Keratinocyte (primary cell): ENCODE measurements at places on chromosomes 12 and 14.

GRCh38 chr12:47039079-47039478 lies 40.3 kb upstream of the PCED1B start:
- no peak overlapping the region for H3K4me3 ChIP-seq
- no peaks in the 10 kb centered on the region for H3K36me3 ChIP-seq
- no peak overlapping the region for H3K27ac ChIP-seq
- H3K4me1 ChIP-seq: peaks cover 7% of the 10 kb centered on the region
- H3K27me3 ChIP-seq: no peaks in the 10 kb centered on the region
- DNase-seq: no peak

DNA sequence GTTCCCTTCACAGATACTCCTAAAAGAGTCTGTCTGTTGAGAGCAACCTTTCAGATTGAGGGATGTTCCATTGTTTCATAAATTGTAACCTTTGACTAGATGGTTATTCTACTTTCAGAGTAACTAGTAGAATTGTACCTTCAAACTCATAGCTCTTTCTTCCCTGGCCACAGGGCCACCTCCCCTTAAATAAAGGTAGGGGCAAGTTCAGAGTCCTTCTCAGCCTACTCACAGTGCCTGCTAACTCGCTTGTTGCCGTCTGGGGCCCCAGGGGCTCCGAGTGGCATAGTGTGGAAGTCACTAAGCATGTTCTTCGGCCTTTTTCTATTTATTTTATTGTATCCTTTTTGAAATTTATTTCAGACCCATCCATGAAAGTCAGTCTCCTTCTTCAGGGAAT lies 250.4 kb downstream of the ALX1 start:
- no peak overlapping the region for H3K27ac ChIP-seq
- H3K4me1 ChIP-seq: no peaks in the 10 kb centered on the region
- H3K36me3 ChIP-seq: no peaks in the 10 kb centered on the region
- H3K27me3 ChIP-seq: no peaks in the 10 kb centered on the region
- no peak overlapping the region for H3K4me3 ChIP-seq
- no peak for DNase-seq

- peaks cover 5% of the 10 kb centered on the region for H3K4me1 ChIP-seq
- H3K4me3 ChIP-seq: no peak overlapping the region
- H3K27me3 ChIP-seq: no peaks in the 10 kb centered on the region
- H3K36me3 ChIP-seq: peaks cover 16% of the 10 kb centered on the region
- no peak overlapping the region for H3K27ac ChIP-seq
- DNase-seq: no peak
Measured at GRCh38 chr12:95304673-95305198, 87.1 kb downstream of the VEZT start.

- no peaks in the 10 kb centered on the region for H3K36me3 ChIP-seq
- DNase-seq: no peak
- H3K27ac ChIP-seq: no peak overlapping the region
- H3K4me1 ChIP-seq: no peaks in the 10 kb centered on the region
- H3K4me3 ChIP-seq: no peak overlapping the region
- no peaks in the 10 kb centered on the region for H3K27me3 ChIP-seq
Measured at GRCh38 chr12:131487388-131488124, 223.3 kb upstream of the SFSWAP start.

DNA sequence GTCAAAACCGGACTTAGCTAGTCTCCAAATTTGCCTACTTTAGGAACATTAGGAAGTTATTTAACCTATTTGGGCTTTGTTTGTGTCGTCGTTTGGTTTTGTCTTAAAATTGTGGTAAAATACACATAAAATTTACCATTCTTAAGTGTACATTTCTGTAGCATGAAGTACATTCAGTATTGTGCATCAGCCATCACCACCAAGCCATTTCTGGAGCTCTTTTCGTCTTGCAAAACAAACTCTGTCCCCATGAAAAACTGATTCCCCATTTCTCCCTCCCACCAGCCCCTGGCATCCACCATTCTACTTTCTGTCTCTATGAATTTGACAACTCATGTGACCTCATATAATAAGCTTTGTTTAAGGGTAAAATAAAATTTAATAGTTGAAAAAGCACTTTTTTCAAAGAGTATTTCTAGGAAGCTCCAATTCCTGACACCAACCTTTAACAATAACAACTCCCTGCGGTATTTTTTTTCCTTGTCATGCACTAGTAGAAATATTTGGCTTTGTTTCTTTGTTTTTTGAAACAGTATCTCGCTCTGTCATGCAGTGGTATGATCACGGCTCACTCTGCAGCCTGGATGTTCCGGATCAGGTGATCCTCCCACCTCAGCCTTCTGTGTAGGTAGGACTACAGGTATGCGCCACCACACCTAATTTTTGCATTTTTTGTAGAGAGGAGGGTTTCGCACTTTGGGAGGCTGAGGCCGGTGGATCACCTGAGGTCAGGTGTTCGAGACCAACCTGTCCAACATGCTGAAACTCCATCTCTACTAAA lies 3.6 kb upstream of the UBC start:
- H3K36me3 ChIP-seq: peaks cover 11% of the 10 kb centered on the region
- H3K4me3 ChIP-seq: peak overlapping the region; percentile 59
- no peak for DNase-seq
- peak overlapping the region; percentile 100 for H3K27ac ChIP-seq
- H3K27me3 ChIP-seq: no peaks in the 10 kb centered on the region

GRCh38 chr14:24312736-24313507 lies 1.6 kb downstream of the LTB4R start:
- no peak overlapping the region for H3K27ac ChIP-seq
- no peaks in the 10 kb centered on the region for H3K27me3 ChIP-seq
- peaks cover 7% of the 10 kb centered on the region for H3K36me3 ChIP-seq
- H3K4me3 ChIP-seq: no peak overlapping the region
- peaks cover 79% of the 10 kb centered on the region for H3K4me1 ChIP-seq

DNA sequence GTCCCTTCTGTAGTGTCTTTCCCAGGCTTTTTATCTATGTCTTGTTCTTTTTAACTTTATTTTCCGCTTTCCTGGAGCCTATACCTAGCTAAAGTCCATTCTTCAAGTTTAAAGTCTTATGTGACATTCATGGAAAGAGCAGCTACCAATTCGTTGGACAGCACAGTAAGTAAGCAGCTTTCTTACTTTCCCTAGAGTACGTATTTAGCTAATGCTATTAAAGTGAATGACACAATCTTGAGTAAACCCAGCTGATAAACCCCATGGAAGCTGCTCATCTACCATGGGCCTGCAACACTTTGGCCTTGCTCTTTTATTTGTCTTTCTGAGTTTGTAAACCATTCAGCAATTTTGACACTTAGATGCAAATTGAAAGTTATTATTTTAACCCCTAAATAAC lies 30.0 kb downstream of the ALX1 start:
- peaks cover 9% of the 10 kb centered on the region for H3K27me3 ChIP-seq
- H3K27ac ChIP-seq: no peak overlapping the region

DNA sequence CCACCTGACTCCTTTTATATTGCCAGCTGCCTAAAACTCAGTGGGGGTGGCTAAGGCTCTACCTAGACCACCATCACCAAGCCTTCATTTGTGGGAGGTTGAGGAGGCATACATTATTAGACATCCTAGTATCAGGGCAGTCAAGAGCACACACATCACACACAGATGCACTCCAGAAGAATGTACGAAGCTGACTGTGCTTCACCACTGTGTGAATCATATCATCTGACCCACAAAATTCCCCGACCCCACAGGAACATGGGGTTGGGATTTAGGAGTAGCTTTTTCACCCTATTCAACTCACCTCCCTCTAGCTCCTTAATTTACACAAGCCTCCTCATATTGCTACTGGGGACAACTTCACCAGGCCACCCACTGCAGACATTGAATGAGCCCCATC lies 64.8 kb upstream of the BDKRB2 start:
- no peak overlapping the region for H3K4me3 ChIP-seq
- DNase-seq: no peak
- H3K36me3 ChIP-seq: no peaks in the 10 kb centered on the region

GRCh38 chr14:80678436-80678835 lies 263.1 kb downstream of the CEP128 start:
- no peaks in the 10 kb centered on the region for H3K4me1 ChIP-seq
- no peak overlapping the region for H3K27ac ChIP-seq
- no peak overlapping the region for H3K4me3 ChIP-seq
- H3K36me3 ChIP-seq: no peaks in the 10 kb centered on the region

- no peaks in the 10 kb centered on the region for H3K4me1 ChIP-seq
- no peaks in the 10 kb centered on the region for H3K27me3 ChIP-seq
- H3K4me3 ChIP-seq: peak overlapping the region; percentile 21
- no peak overlapping the region for H3K27ac ChIP-seq
- H3K36me3 ChIP-seq: peaks cover 44% of the 10 kb centered on the region
Measured at GRCh38 chr12:124786061-124786964, 77.4 kb downstream of the SCARB1 start.

DNA sequence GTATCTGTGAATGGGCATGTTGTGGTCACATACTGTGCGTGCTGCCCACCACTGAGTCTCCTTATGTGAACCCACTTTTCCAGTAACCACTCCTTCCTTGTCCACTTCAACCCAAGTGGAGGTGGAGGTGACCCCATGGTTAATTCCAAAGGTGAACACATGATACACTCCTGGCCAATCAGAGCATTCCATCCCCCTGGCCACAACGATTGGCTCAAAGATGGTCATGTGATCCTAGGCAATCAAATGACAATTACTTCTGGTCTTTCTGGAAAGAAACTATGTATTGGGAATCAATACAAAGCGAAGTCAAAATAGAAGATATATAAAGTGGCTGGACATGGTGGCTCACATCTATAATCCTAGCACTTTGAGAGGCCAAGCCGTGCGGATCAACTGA lies 20.2 kb upstream of the CCDC60 start:
- H3K36me3 ChIP-seq: no peaks in the 10 kb centered on the region
- no peaks in the 10 kb centered on the region for H3K4me1 ChIP-seq
- DNase-seq: no peak
- no peak overlapping the region for H3K4me3 ChIP-seq
- no peak overlapping the region for H3K27ac ChIP-seq

GRCh38 chr12:70418101-70418500 lies 52.0 kb downstream of the KCNMB4 start:
- H3K27ac ChIP-seq: no peak overlapping the region
- no peaks in the 10 kb centered on the region for H3K36me3 ChIP-seq
- no peaks in the 10 kb centered on the region for H3K4me1 ChIP-seq
- no peaks in the 10 kb centered on the region for H3K27me3 ChIP-seq

- no peaks in the 10 kb centered on the region for H3K36me3 ChIP-seq
- no peak overlapping the region for H3K27ac ChIP-seq
- peaks cover 5% of the 10 kb centered on the region for H3K4me1 ChIP-seq
- no peak overlapping the region for H3K4me3 ChIP-seq
- DNase-seq: no peak
- H3K27me3 ChIP-seq: no peaks in the 10 kb centered on the region
Measured at GRCh38 chr12:7026854-7027253, 8.6 kb upstream of the LPCAT3 start.

- DNase-seq: no peak
- no peaks in the 10 kb centered on the region for H3K36me3 ChIP-seq
- H3K27me3 ChIP-seq: no peaks in the 10 kb centered on the region
- no peak overlapping the region for H3K4me3 ChIP-seq
- H3K4me1 ChIP-seq: no peaks in the 10 kb centered on the region
Measured at GRCh38 chr12:32270818-32271710, 128.3 kb upstream of the FGD4 start.

DNA sequence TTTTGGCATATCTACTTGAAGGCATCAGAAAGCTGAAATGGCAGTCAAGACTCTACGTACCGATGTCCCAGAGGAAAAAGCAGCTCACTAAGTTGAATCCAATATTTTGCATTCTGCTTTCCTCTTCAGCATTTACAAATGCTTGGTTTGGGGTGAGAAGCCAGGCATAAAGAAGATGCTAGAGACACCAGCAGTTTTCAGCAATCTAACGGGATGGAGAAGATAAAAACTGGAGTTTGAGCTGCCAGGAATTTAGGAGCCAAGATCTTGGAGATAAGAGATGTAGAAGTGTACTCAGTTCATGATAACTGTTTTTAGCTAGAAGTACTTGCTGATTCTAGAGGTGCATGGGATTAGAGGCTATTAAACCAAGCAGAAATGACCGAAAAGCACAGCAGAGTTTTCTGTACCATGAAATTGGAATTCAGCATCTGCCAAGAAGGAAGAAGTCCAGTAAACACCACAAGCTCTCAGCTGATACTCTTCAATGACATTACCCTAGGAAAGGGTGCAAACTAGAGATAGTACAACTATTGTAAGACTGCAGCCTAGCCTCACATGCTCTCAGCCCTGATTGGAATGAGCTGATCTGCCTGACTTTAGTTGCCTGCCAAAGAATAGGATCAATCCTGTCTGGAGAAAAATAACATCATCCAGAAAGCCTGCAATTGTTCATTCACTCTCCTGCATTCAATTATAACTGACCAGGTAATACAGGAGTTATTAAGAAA lies 7.4 kb upstream of the ALDH1L2 start:
- H3K36me3 ChIP-seq: no peaks in the 10 kb centered on the region
- no peak for DNase-seq
- no peaks in the 10 kb centered on the region for H3K27me3 ChIP-seq
- peaks cover 6% of the 10 kb centered on the region for H3K4me1 ChIP-seq

GRCh38 chr12:13197032-13197431 lies 506 bp downstream of the EMP1 start:
- DNase-seq: no peak
- peaks cover 17% of the 10 kb centered on the region for H3K36me3 ChIP-seq
- no peaks in the 10 kb centered on the region for H3K27me3 ChIP-seq
- H3K27ac ChIP-seq: peak overlapping the region; percentile 99

GRCh38 chr14:50366589-50366988 lies 30.1 kb downstream of the CDKL1 start:
- H3K4me3 ChIP-seq: no peak overlapping the region
- H3K4me1 ChIP-seq: peaks cover 20% of the 10 kb centered on the region
- no peak for DNase-seq
- no peak overlapping the region for H3K27ac ChIP-seq
- H3K27me3 ChIP-seq: no peaks in the 10 kb centered on the region

DNA sequence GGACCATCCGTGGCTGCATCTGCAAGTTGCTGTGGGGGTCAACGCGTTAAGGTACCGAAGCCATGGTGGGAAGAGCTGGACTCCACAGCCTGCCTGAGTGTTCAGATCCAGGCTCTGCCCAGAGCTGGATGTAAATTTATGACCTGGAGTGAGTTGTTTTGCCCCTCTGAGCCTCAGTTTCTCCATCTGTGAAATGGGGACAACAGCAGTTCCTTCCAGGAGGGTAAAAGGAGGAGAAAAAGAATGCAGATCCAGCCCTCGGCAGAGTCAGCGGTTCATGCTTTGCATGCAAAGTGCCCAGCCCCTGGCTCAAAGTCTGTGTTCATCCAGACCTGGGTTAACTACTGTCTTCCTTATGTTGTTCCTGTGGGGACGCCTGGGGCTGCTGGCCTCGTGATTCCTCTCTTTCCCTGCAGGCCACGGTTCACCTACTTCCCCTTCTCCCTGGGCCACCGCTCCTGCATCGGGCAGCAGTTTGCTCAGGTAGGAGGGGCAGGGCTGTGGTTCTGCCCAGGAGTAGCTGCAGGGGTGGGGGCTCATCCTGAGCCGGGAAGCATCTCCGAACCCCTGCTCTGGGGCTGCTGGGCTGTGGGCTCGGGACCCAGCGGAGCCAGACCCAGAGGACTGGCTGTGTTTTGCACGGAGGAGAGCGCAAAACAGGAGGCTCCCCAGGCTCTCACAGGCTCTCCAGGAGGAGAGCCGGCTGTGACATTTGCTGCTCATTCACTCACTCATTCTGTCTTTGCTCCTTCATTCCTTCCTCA lies 41.9 kb downstream of the CYP46A1 start:
- H3K4me3 ChIP-seq: no peak overlapping the region
- DNase-seq: no peak
- no peak overlapping the region for H3K27ac ChIP-seq
- no peaks in the 10 kb centered on the region for H3K36me3 ChIP-seq

- H3K27ac ChIP-seq: no peak overlapping the region
- H3K27me3 ChIP-seq: no peaks in the 10 kb centered on the region
- no peak overlapping the region for H3K4me3 ChIP-seq
Measured at GRCh38 chr12:17235996-17236395, 630.0 kb upstream of the LMO3 start.

GRCh38 chr12:118023301-118023860 lies 6.9 kb downstream of the RFC5 start:
- no peak overlapping the region for H3K27ac ChIP-seq
- no peak overlapping the region for H3K4me3 ChIP-seq
- H3K4me1 ChIP-seq: no peaks in the 10 kb centered on the region
- peaks cover 9% of the 10 kb centered on the region for H3K36me3 ChIP-seq
